ENCODE measurements at places on chromosomes 4 and X.

DNA sequence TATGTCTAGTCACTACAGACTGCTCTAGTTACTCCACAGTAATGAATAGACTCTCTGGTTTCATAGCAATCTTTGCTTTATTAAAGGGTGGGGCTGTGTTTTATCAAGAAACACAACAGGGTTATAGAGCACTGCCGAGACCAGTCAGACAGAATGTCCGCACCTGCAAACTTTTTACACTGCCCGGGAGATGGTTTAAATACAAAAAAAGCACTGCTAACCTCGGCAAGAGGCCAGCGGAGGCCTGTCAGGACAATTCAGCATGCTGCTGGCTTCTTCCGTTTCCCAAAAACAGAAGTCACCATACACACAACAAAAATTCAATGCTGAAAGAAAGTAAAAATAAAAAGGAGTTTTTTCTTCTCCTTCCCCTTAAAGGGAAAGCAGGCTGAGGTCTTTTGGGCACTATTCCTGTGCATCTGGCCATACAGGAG is 67.4 kb downstream of the IRF2 start:
- no peak for DNase-seq

DNA sequence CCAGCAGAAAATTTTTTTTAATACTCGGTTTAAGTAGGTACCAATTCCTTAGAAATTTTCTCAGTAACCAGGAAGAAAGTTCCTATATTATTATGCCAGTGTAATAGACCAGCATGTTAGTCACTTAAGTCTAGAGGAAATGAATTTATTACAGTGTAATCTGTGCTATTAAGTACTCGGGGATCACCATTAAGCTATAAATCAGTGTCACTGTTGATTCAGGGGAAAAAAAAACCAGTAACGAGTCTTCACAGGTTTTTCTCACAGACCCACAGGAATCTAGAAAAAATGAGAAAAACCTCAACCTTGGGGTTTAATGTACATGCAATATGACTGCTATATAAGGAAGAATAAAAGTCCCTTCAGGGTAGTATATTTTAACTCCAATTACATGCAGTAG is 138.3 kb upstream of the IL1RAPL2 start:
- no peak for DNase-seq

GRCh38 chr4:121049072-121049599 is 23.2 kb downstream of the NDNF start:
- no peak for DNase-seq

DNA sequence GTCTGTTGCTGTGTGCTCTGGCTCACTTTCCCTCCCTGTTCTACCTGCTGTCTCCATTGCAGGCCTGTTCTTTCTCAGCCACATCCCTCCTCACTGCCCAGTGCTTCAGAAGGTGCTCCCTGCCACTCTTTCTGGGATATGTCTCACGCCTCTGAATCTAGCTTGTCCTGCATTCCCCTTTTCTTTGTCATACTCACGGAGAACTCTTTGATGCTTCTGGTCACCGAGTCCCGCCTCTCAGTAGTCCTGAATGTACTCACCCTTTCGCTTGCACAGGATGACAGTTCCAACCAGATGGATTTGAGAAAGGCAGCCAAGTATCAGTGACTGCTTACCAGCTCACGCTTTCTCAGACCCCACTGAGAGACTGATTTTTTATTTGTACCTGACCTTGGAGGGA is 65.2 kb upstream of the TLR2 start:
- DNase-seq: no peak

GRCh38 chr4:16521156-16521915 is 295.1 kb upstream of the TAPT1 start:
- no peak for DNase-seq

- no peak for DNase-seq
Observed at GRCh38 chr4:168679397-168679796, 182.5 kb downstream of the PALLD start.

- DNase-seq: no peak
Observed at GRCh38 chrX:34893741-34894140, 48.9 kb upstream of the FAM47B start.
